Substantia nigra (tissue), 51 donors: ENCODE measurements at places on chromosomes 2 and 18.

- no peak for DNase-seq
These were observed 42.6 kb downstream of the TTR start for GRCh38 chr18:31634331-31634713.

DNA sequence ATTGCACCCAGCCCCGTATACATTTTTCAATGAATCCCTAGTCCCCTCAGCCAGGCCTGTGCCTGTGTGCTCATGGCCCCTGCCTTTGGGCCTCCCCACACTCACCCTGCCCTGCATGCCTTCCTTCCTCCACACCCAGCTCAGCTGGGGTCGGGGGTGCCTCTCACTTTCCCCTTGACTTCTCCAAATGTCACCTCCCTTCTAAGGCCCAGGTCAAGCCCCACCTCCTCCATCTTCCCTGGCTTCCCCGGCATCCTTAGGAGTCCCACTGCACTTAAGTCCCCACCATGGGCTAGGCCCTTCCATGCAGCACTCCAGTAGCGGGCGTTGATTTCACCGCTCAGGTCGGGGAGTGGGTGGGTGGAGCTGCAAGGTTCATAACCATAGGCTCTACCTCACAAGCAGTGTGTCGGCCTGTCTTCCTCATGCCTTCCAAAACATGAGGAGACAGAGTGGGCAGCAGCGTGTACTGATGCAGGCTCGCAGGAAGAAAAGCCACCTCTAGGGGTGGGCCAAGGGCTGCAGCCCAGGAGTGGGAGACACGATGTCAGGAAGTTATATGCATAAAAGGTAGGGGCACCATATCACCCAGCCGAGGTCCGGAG is 47.7 kb downstream of the DNMT3A start:
- DNase-seq, result no peak

DNA sequence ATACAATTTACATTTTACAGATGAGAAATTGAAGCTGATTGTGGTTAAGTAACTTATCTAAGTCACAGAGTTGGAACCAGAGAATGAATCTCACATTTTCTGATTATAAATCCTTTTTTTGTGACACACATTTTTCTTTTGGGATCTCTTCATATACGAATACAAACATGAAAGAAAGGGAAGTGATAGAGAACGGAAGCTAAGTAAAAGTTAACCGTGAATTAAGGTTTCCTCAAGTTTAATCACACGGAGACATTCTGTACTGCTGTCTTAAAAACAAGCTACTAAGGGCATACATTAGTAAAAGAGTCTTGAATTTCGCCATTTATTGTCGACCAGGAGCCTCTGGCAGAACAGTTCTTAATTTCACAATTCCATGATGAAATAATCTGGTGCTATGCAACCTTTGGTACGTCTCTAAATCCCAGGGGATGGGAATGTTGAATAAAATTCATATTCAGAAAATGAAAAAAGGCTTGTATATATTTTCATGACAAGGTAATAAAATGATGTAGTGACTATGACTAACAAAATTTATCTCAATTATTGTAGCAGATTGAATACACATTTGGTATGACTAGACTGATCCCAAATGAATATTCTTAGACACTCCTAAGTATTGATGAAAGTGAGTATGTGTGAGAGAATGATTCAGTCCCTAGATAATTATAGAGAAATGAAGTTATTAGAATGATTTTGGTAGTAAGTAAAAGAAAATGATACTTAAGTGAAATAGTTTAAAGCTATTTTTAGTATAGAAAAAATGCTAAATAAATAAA is 40.3 kb upstream of the ZSWIM2 start:
- no peak for DNase-seq

DNA sequence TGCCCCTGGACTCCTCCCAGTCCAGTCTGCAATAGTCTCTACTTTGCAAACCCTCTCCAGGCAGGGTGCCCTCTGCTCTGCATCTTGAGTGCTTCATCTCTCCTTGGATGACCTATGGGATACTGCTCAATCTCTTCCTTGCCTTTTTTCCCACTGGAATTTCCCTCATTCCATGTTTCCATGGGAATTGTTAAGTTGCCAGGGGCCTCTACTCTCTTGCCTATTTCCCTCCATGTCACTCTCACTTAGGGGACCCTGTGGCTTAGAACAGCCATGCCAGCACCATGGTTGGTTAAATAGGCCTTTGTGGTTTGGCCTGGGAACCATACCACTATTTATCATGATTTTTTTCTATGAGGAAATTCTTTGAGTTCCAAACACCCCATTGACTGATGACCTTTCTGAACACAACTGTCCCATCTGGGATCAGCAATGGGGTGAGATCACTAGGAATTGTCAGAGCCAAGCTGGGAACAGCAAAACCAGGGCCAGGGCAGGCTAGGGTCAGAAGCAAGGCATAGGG is 91.4 kb upstream of the RBMS1 start:
- DNase-seq, result no peak

GRCh38 chr2:29130295-29130694 is 15.1 kb downstream of the CLIP4 start:
- DNase-seq, result no peak

DNA sequence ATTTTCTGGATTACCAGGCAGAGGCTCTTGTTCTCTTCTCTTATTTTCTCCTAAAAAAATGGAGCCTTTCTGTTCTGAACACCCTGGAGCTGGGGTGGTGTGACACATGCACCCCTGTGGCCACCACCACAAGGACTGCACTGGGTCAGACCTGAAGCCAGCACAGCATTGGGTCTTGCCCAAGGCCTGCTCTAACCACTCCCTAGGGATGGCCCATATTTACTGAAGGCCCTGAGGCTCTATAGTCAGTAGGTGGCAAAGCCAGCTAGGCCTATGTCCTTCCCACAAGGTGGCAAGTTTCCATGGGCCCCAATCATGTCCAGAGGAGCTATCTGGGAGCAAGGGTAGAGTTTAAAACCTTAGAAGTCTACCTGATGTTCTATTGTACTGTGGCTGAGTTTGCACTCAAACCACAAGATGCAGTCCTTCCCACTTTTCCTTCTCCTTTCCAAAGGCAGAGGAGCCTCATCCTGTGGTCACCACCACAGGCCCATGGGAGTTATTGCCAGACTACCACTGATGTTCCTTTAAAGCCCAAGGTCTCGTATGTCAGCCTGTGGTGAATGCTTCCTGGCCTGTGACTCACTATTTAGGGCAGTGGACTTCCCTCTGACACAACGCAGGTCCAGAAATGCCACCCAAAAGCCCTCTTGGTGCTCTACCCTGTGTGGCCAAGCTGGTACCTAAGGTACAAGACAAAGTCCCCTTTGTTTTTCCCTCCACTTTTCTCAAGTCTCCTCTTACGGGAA is 15.0 kb upstream of the FMNL2 start:
- no peak for DNase-seq
